ENCODE measurements at places on chromosomes 6 and 20.

DNA sequence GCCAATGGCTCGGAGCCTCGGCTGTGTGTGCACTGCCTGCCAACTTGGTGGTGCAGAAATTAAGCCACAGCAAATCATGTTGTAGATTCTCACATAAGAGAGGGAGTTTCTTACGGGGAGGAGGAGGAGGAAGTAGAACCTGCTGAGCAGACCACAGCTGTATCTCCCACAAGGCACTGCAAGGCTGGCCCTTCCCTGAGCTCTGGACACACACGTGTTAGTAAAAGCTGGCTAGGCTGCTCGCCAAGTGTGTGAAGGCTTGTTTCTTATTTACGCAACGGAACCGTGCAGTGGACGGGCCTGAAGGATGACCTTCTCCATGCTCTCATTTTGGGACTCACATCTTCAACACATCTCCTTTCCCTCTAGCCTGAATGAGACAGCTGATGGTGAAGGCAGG lies 15.7 kb upstream of the QKI start:
- DNase-seq, result no peak

GRCh38 chr20:48648482-48649051 lies 179.2 kb downstream of the PREX1 start:
- DNase-seq, result no peak

GRCh38 chr20:34951252-34951651 lies 4.4 kb downstream of the GSS start:
- DNase-seq, result no peak

DNA sequence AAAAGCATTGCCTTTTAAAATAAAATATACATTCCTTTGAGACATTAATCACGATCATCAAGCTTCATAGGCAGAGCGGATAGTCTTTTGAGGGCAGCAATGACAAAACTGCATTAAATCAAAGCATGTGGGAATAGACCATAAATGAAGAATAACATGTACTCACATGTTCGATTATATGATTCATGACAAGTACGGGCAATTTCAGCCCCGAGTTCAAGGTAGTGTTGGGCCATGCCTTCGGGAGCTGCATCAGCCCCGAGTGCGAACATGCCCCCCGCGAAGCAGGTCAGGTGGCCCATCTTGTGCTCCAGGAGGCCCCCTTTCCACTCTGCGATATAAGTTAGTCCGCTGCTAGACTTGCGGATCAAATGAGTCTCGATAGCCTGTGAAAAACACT lies 111.0 kb upstream of the FAM184A start:
- no peak for DNase-seq

DNA sequence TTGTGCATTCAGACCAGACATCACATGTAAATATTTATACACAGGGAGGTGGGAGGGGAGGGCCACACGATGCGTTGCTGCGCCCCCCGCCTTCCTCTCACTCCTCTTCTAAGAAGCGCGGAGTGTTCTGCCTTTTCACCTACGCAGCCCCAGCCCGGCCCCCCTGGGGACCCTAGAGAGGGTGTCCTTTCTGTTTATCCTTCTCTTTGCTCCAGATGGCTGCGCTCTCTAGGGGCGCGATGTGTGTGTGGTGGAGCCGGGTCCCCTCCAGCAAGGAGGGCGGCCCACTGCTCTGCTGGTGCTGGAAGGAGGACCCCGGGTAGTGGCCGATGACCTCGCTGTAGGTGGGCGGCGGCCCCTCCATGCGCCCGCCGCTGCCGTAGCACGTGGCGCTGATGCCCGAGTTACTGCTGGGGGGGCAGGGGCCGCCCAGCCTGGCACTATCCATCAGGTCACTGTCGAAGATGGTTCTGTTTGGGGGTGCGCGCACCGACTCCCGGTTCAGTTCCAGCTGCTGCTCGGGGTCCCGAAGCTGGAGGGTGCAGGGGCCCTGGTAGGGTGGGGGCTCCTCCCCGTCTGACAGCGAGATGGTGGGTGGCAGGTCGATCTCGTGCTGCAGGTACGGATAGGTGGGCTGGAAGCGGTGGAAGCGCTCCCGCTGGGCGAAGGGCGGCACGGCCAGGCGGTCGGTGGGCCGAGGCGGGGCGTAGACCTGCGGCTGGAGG lies 31.8 kb upstream of the ZBP1 start:
- DNase-seq, result peak; percentile 41

GRCh38 chr6:149934249-149935156 lies 7.3 kb upstream of the ULBP2 start:
- DNase-seq, result peak; percentile 86

- no peak for DNase-seq
These were observed 47.9 kb upstream of the ARID1B start for GRCh38 chr6:156729248-156729647.

- no peak for DNase-seq
These were observed 98.1 kb downstream of the MYLK4 start for GRCh38 chr6:2652611-2653010.

GRCh38 chr6:169861431-169862042 lies 110.1 kb downstream of the ERMARD start:
- DNase-seq, result peak; percentile 50

DNA sequence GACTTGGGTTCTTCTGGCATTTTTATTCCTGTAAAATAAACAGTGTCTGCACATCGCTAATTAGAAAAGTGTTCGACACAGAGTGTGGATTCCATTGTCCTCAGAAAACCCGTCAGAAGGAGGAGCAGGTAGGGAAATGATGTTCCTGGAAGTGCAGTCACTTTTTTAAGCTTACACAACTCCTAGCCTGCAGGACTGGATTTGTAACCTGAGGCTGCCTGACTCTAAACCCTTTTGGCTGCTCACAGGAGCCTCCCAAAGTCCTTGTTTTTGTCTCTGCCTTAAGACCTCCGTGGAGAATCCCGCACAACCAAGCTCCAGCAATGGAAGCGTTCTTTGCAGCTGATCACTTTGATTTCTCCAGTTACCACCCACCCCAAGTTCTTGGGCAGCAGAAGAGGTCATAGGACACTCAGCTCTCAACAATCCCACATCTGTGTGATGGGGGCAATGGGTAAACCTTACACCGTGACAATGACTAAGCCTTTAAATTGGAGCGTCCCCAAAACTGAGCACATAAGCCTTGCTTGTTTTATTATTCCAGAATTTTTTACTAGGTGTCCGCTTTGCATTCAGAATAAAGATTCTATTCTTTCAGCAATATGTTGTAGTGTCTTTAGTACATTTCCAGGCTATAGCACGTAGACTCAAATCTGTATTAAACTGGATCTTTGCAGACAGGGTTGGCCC lies 227.9 kb downstream of the TBXT start:
- DNase-seq, result no peak

DNA sequence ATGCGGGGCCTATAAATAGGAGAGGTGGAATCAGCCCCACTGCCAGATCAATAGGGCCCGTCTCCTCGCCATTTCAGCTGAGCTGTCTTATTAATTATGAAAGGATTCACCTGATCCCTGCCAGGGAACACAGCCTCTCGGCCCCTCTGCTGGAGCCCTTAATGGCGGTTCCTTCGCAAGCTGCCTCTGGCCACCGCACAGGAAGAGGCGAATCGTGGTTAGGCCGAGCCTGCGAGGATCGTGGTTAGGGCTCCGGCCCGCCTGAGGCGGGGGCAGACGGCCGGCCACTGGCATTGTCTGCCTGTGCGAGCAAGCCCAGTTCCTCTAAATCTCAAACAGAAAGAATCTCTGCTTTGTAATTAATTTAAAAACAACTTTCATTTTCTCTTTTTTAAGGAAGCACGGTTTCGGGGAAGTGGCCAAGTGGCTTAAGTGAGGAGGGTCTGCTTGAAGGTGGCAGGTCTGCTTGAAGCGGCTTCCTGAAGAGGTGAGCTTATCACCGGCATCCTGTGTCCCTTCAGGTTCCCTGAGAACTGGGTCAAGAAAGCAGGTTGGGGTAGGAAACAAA lies 9.2 kb downstream of the NRN1 start:
- no peak for DNase-seq

GRCh38 chr20:47735412-47736400 lies 49.6 kb downstream of the SULF2 start:
- no peak for DNase-seq

GRCh38 chr6:93962566-93962965 lies 543.2 kb upstream of the EPHA7 start:
- no peak for DNase-seq

GRCh38 chr6:138500045-138500665 lies 861 bp upstream of the NHSL1 start:
- DNase-seq, result no peak

DNA sequence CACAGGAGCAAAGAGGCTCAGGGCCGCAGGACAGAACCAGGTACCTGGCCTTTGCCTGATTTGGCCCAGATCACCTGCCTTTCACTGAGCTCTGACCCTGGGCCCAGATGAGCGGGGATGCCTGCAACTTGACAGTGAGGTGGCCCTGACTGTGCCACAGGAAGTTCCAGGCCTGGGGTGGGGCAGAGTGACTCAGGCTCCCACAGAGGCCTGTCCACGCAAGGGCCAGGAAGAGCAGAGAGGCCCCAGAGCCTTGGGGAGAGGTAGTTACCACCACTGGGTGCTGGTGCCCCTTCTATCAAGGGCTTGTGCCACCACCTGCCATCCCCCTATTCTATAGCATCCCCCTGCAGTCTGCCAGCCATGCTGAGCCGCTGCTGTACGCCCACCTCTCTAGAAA lies 4.1 kb upstream of the NOL4L start:
- DNase-seq, result no peak

- DNase-seq, result peak; percentile 72
These were observed 40.8 kb upstream of the ZNFX1 start for GRCh38 chr20:49318430-49319207.

DNA sequence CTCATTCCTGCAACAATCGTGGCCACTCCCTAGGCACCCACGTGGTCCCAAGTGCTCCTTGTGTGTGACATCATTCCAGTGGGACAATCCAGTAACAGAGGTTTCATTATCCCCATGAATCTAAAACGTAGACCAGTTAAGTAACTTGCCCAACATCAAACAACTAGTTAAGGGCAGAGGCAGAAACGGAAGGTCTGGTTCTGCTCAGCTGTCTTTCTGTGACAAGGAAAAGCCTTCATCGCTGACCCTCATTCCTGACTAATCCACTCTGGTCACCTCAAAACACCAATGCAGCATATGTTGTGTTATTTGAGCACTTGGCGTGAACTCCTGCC lies 261.4 kb upstream of the JARID2 start:
- DNase-seq, result no peak

GRCh38 chr20:63782051-63782471 lies 42.5 kb downstream of the SLC2A4RG start:
- DNase-seq, result peak; percentile 78

- DNase-seq, result no peak
These were observed 1.1 kb upstream of the PRELID3B start for GRCh38 chr20:59043698-59044097.

DNA sequence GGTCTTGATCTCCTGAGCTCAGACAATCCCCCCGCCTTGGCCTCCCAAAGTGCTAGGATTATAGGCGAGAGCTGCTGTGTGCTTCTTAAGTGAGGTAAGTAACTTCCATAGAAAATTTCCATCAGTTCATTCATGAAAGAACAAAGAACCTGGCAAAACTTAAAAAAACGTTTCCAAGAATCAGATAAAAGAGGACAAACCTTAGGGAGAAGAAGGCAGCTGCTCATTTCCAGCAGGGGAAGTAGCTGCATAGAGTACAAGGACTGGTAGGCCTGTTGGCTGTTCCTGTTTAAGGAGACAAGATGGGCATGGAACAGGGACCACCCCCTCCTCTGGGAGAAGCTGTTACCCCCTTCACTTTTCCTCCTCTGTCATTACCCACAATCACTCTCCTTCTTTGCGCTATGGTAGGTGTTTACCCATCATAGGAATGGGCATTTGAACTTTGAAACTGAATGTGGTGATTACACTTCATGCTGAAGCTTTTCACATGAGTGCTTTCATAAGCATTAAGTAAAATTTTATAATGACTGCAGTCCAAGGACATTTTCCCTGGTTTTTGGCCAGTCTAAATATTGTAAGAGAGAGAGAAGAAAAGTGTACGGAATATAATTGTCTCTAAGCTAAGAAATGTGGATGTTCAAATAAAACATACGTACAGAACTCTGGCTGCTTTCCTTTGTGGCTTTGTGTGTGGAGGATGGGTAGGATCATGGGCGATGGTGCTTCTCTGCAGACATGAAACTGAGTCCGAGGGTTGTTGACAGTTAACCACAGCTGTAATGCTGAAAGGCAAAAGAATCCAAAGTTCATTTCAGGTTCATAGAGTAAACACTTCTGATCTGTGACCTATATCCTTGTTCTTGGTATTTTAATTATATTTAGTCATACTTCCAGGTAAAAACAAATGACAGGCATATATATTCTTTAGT lies 56.4 kb downstream of the CCN2 start:
- DNase-seq, result no peak

- DNase-seq, result peak; percentile 81
These were observed 38.0 kb upstream of the TOP1 start for GRCh38 chr20:40990542-40991120.

GRCh38 chr6:24959319-24959718 lies 23.6 kb upstream of the RIPOR2 start:
- DNase-seq, result no peak

DNA sequence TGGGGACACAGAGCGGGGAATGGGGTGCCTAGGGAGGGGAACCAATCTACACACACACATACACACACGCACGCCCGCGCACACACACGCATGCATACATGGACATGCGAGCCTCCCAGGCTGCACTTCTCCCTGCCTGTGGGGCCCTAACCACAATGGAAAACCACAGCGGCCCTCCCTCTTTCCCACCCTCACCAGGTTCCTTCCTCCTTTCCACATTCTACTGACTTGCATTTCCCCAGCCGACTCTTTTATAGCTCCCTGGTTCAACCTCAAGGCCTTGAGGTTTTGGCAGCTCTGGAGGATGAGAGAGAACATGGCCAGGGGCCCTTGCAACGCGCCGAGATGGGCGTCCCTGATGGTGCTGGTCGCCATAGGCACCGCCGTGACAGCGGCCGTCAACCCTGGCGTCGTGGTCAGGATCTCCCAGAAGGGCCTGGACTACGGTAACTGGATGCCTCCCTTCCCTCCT lies at the start of gene BPI:
TSS of gene BPI (plus strand) at position 249 of the 472 bp plus-strand sequence. CDS start at position 317, 68 bp downstream.
- DNase-seq, result no peak

DNA sequence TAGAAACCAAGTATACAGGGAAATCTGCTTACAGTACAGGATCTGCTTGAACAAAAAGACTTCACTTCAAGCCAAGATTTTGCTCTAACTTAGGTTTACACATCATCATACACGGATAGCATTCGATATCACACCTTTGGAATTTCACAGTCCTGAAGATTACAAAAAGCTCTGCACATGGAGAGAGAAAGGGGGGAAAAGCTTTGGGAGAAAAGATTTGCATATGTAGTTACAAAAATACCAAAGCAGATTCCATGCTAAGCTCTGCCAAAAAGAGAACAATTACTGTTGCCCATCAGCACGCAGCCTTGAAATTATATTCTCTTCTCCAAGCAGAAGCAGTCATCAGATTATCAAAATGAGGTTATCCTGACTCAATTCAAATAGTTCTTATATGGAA lies 62.0 kb downstream of the HIVEP2 start:
- no peak for DNase-seq

GRCh38 chr6:92329208-92329847 lies 1090.0 kb downstream of the EPHA7 start:
- DNase-seq, result no peak
